Stomach (tissue), 19 donors: ENCODE measurements at places on chromosomes 3 and 15. TPM values are rescaled to one million over a fixed set of nuclear protein-coding genes. Genes with fewer than 3 reads are reported as not detected.

GRCh38 chr15:52714968-52715367, 35.8 kb upstream of the ATOSA start:
- no peak for DNase-seq

- peak; percentile 75 for DNase-seq
These were observed 36.2 kb upstream of the TSPAN3 start for GRCh38 chr15:77107068-77107467.

DNA sequence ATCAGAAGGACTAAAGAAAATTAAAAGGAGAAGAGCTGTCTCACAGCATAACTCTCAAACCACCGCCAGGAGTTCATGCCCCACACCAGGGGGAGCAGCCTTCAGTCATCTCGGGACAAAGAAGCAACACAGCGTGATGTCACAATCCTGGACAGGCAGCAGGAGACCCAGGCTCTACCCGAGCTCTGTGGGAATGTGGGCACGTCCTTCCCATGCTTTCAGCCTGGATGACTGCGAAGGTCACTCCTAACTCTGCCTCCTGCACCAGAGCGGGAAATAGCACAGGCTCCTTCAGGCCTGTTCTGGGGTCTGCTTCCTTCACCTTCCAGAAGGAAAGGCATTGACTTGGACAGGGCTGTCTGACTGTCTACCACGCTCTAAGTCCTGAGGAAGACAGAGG, 31.3 kb downstream of the NOX5 start:
- no peak for DNase-seq

GRCh38 chr3:15264486-15264885, 58.4 kb downstream of the CAPN7 start:
- no peak for DNase-seq

Gene MST1R
- total RNA-seq, result 181 TPM

DNA sequence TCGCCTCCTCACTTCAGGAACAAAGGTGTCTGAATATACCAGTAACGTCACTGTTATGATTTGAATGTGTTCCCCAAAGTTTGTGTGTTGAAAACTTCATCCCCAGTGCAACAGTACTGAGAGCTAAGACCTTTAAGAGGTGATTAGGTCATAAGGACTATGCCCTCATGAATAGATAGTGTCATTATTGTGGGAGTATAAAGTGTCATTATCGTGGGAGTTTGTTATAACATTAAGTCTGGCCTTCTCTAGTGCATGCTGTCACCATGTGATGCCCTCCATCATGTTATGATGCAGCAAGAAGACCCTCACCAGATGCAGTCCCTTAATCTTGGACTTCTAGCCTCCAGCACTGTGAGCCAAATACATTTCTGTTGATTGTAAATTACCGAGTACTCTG, 53.7 kb upstream of the TLE3 start:
- DNase-seq, result no peak

Gene SENP8
- not detected for total RNA-seq

Gene SPATA12
- not detected for total RNA-seq

DNA sequence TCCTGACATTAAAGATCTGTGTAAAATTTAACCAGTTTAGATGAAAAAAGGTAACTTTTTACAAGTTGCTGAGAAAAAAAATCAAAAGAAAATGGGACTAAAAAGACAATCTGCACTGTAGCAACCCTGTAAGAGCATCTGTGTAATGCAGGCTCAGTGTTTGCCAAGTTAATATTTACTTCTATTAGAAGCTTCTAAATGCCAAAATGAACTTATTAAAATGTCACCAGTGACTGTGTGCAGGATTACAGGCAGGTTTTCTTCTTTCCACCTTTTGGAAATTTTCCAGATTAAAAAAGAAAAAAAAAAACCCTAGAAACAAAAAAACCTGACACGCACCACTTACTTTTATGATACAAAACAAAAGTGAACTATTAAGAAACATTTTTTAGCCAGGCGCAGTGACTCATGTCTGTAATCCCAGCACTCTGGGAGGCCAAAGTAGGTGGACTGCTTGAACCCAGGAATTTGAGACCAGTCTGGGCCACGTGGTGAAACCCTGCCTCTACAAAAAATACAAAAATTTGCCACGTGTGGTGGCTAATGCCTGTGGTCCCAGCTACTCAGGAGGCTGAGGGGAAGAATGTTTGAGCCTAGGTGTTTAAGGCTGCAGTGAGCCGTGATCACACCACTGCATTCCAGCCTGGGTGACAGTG, 87.2 kb downstream of the TJP1 start:
- DNase-seq, result no peak

DNA sequence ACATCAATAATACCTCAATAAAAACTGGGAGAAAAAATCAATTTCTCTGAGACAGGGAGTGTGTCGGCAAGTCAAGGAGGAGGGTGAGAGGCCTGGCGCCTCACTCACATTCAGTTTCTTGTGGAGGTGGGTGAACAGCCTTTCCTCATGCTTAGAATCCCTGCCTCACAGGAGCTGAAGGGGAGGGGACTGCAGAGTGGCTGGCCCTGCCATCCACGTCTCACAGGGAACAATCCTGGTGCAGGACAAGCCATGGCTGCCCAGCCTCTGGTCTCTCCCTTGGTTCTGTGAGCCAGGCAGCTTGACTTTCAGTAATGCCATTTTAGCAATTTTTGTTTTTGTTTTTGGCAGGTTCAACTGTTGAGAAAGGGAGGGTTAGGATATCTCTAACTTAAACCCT, 126.5 kb upstream of the HACD2 start:
- no peak for DNase-seq

Gene RNU5B-1
- total RNA-seq, result not detected

- no peak for DNase-seq
These were observed 17.5 kb upstream of the MYO5A start for GRCh38 chr15:52546031-52546751.

Gene AHSG
- total RNA-seq, result not detected

DNA sequence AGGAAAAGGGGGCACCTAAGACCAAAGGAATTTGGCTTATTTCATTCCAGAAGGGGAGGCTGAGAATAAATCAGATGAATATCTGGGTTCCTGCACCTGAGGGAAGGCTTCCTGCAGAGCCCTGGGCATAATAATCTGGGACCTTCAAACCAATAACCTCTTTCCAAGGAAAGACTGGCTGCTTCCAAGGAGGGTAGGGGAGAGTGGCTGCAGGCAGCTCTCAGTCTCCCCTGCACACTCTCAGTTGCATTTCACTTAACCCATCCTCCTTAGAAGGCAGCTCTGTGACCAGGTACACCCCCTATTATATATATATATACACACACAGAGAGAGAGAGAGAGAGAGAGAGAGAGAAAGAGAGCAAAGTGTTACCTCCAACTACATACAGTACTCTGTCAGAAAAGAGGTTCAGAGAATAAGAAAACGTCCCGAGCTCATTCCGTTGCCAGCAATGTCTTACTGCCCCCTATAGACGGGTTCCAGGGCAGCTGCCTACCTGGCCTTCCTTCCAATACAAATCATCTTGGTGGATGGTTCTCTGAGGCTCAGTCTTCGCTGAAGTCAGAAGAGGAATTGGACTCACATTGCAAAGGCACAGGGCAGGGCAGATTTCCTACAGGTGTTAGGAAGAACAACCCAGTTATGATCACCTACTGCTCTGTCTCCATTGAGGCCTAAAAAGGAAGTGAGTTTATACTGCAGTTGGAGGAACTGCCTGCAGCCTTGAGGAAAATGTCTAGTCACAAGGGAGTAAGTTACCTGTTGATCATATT, 26.1 kb downstream of the CAPN3 start:
- DNase-seq, result peak; percentile 71

Gene ARL13B
- 1.2 TPM for total RNA-seq

DNA sequence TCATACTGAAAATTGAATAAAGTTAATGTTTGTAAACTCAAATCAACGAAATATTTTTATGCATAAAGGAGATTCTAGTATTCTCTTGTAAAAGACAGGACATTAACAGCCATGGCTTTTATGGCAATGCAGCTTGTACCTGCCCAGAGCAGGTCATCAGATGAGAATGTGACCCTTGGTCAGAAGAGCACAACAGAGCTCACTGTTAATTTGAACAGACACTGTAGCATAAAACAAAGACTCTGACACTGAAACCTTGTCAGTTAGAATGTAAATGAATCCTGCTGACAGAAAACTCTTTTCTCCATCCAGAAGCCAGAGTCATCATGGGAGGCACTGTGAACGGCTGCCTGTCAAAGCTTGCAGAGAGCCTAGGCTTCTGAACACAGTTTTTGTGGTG, 410.6 kb downstream of the RAP2B start:
- DNase-seq, result no peak

DNA sequence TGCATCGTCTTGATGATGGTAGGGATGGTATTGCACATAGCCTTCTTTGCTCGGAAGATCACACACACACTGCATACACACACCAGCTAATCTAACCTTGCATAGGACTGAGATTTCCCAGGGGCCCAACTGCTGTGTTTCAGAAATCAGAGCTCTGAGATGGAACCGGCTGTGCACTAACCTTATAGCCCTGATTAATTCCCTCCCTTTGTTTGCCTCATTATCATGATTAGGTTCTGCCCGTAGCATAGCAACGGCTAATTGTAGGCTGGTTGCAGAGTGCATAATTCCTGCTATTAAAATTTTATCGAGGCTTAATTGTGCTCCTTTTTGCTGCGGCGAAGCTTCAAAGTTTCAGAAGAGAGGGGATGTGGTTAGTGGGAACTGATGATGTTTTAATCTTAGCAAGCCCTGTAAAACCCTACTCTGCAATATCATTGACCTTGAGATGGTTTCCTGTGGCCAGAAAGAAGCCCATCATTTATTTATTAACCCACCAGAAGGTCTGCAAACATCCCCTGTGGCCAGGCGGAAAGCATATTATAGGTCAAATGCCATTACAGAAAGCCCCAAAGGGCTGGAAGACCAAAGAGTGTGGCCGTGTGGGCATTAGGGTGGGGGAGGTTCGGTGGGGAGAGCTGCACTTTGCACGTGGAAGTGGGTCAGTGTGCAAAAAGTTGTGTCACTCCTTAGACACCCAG, 56.2 kb upstream of the GLCE start:
- DNase-seq, result no peak

DNA sequence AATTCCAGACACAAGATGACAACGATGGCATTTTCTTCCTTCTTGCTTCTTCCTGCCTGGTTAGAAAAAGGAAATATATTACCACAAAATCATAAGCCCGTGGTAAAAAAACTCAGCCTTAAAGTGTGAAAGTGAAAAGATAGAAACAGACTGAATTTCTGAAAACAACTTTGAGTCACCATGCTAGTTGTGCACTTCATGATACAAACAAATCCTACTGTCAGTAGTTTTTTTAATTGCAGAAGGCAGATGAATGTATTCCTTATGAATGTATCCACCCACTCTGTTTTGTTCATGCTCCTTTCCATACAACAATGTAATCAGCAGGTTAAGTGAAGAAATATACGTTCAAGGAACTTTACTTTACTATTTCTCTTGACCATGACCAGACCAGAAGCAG, 1144.7 kb downstream of the OTOL1 start:
- no peak for DNase-seq

GRCh38 chr3:136270179-136270578, 20.0 kb downstream of the PCCB start:
- DNase-seq, result no peak

Gene BTLA
- total RNA-seq, result not detected

Gene SLC24A5
- total RNA-seq, result not detected

- DNase-seq, result no peak
These were observed 577.7 kb downstream of the MECOM start for GRCh38 chr3:169085827-169086226.

Gene LYZL4
- not detected for total RNA-seq

DNA sequence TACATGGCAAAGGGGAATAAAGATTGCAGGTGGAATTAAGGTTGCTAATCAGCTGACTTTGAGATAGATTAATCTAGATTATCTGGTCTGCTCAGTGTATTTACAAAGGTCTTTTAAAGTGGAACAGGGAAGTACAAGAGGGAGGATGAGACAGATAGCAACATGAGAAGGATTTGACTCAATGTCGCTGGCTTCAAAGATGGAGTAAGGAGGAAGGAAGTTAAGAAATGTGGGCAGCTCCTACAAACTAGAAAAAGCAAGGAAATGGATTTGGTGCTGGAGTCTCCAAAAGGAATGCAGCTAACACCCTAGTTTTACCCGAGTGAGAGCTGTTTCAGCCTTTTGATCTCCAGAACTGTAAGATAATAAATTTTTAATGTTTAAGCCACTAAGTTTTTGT, 180.7 kb upstream of the TTC14 start:
- no peak for DNase-seq

- no peak for DNase-seq
These were observed 370.6 kb upstream of the TBL1XR1 start for GRCh38 chr3:177567833-177568232.

GRCh38 chr3:76436894-76437293, 603.0 kb upstream of the ROBO2 start:
- DNase-seq, result no peak

GRCh38 chr3:45313743-45314403, 74.5 kb upstream of the LARS2 start:
- no peak for DNase-seq

- no peak for DNase-seq
These were observed 43.2 kb downstream of the GOLGA8S start for GRCh38 chr15:23397779-23398178.

DNA sequence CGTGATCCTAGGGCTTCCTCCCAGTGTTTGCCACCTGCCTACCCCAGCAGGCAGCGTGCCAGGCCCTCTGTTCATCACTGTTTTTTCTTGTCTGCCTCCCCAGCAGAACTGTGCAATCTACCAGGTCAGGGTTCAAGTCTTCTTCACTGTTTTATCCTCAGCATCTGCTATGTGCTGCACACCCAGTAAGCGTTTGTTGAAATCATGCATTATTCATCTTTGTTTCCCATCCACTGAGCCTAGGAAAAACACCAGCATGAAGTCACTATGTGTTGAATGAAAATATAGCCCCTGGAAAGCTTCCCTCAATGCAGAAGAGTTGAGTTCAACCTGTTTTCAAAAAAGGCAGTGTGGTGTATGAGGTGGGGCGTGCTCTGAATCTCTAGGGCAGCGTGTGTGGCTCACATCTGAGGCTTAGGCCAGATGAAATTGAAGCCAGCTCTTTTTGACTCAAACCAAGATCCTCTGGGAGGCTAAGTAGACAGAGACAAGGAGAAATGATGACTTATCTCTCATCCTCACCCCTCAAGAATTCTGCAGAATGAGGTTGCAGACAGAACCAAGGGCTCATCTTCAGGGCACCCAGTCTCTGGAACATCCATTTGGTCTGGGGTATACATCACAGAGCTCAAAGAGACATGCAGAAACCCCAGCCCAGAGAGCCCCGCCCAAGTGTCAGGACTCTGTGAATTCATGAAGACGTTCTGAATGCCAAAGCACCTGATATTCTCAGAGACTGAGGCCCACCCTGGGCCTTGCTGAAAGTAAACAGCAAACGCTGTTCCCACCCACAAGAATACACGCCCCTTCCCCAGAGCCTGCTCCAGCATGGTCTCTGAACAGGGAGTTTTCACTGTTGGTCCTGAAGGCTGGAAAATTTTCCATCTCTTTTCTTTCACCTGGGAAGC, 5.7 kb upstream of the CAV3 start:
- DNase-seq, result no peak
